Mesothelial cell of epicardium (in vitro differentiated cells): ENCODE measurements at places on chromosomes 16 and 17.
A peak's percentile ranks its signal among the peaks of the same experiment; 100 is the strongest.

- no peak for DNase-seq
Measured at GRCh38 chr17:67116045-67116575, 71.8 kb downstream of the CACNG1 start.

DNA sequence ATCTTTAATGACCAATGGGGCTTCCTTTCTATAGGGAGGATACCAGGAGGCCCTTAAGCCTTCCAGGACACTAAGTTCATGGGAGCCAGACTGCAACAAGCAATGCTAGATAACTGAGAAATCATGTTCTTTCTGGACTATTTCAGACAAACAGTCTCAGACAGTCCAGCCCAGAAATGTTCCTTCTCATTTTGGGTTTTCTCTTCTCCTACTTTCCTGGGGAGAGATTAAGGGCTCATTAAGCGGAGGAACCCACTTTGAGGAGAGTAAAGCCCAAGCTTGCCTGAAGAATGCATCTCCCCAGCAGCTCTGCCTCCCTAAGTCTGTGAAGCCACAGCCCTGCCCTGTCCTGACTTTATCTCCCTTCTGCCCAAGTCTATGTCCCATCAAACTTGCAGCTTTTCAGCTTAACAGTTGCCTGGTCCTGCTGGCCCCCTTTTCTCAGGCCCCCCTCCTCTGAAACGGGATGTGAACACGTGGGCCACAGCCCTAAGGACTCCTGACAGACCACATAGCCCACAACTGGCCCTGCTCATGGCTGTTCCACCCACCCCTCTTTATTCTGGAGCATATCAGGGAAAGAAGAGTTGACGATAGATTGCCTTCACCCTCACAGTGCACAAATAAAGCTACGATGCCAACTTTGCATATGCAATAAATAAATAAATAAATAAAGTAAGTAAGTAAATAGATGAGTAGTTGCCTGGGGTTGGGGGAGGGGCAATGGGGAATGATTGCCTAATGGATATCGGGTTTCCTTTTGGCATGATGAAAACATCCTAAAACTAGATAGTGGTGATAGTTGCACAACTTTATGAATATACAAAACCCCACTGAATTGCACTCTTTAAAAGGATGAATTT is 111.0 kb downstream of the N4BP1 start:
- DNase-seq = no peak

DNA sequence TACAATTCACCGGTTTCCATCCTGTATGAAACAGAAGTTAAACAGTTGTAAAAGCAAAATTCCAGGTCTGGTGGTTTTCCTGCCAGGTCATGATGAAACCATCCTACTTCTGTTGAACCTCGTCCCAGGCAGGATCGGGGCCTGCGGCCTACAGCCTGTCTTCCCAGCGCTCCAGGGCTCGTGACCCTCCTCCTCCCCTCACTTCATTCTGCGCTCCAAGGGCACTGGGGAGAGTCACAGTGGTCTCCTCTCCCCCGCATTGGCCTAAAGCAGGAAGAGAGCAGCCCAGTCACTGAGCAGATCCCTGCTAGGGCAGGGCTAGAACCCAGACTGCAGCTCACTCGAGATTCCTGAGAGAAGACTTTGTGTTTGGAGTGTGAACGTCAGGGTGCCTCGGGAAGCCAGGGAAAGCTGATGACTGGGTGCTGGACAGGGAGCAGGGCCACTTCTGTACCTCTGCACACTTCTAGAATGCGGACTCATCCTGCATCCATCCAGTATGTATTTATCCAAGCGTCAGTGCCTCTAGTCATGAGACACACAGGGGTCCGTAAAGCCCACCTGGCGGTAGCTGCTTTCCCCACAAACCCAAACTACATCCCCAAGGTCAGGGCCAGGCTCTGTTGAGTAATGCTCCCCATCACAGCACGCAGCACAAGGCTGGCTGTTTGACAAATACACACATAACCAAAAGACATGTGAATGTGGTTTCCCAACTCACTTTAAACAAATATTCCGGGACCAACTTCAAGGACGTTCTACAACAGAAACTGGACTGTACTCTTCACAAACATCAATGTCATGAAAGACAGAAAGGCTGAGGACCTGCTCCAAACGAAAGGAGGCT is 1.7 kb upstream of the ITGAE start:
- no peak for DNase-seq

GRCh38 chr16:51313198-51313597 is 162.1 kb upstream of the SALL1 start:
- DNase-seq = no peak

GRCh38 chr17:74605361-74605760 is 13.3 kb upstream of the CD300LD start:
- DNase-seq = no peak

DNA sequence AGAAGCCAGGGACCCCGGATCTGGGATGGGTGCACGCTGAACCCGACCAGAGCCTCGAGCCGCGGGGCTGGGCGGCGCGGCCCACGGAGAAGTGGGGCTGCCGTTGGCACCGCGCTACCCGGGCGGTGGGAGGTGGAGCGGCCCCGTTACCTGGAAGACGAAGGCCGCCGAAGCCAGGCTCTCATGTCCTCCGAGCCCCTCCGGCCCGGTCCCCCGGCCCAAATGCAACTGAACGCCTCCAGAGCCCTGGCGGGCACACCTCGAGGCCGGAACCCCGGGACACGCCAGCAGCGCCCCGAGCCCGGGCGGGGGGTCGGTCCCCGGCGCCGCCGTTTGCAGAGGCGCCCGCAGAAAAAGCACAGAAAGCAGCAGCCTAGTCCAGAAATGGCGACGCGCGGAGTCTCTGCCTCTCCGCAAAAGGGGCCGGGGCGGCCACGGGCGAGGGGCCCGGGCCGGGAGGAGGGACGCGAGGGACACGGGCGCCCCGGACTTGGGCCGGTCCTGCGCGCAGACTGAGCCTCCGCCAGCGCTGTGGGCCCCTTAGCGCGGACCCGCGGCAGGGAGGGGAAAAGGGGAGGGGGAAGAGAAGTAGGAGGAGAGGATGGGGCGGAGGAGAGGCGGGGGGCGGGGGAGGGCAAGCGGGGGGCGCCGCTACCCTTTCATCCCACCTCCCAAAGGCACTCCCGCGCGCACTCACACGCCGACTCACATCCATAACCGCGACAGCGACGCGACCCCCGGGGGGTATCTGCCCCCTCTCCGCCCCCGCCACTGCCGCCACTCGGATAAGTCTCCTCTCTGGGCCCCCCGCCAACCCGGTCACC is 1.4 kb downstream of the AXIN2 start:
- peak; percentile 58 for DNase-seq

- no peak for DNase-seq
Measured at GRCh38 chr17:49404361-49404760, 10.3 kb downstream of the PHB1 start.

DNA sequence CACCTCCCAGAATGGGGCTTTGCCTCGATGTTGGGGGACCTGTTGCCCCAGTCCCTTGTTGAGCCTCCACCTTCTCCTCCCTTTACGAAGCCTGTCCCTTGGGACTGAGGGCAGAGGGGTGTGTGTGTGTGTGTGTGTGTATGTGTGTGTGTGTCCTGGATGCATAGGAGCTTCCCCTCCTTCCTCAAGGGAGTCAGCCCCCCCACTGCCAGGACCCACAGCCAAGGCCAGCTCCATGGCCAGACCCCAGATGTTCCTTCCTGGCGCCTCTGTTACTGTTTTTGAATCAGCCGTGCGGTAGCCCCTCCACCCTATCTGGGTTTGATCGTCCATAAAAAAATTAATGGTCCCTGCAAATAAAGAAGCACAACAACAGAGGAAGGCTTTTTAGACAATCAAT is 17.7 kb upstream of the DOK4 start:
- DNase-seq = no peak

DNA sequence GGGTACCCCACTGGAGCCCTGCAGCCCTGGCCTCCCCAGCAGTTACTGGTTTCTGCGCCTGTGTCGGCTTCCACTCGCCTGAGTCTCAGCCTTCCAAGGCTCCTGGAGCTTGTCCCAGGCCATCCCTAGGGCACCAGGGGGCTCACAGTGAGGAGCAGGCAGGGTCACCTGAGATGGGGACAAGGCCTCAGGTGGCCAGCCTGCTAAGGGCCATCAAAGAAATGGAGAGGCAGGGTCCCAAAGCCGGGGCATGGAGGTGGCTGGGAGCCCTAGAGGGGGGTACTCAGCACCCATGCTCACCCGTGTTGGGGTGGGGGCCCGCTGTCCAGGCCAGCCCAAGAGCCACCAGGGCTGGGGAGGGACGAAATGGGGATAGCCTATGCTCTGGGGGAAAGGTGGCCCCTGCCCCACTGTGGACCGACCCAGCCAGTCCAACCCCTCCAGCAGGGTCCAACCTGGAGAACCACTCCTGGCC is 1.3 kb downstream of the FASN start:
- DNase-seq = no peak

DNA sequence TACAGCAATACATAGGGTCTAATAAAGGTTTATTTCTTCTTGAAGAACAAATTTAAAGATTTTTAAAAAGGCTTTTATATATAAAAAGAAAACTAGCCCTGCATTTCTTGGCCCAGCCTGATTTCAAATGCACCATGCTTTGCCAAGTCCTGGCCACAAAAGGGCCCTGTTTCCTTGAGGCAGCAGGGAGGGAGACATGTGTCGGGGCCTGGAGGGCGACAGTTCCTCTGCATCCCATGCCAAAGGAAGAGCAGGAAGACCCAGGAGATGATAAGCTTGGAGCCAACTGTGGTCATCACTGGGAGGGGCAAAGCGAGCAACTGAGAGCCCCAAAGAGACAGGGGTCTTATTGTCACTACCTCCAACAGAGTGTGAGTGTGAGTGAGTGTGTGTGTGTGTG is 571.5 kb upstream of the PSMD7 start:
- no peak for DNase-seq

DNA sequence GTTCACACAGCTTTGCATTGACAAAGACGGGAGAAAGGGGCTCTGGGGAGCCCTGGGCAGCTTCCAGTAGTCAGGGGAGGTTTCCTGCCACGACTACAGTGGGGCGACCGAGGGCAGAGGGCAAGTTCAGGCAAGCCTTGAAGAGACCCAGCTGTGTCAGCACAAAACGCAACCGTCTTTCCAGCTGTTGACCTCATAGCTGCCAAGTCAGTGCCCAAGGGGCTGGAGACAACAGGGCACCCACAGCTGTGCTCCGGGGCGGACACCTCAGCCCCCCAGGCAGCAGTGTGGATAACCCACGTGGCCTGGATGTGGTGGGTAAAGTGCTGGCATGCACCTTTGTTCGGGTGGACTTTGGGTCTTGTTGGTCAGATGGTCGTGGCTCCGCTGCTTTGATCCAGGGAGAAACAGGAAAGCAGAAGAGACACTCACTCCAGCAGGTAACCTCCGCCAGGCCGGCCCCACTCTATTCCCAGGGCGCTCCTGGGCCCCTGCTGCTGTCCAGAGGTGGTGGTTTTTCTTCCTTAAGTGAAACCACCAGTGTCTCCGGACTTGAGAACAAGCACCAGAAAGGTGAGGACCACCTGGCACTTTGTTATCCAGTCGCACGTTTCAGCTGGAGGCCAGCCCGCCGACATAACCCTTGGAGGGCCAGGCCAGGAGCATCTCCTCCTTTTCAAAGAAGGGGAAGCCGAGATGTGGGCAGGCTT is 17.6 kb upstream of the CBX2 start:
- DNase-seq = no peak

GRCh38 chr16:30187971-30188561 is 4.7 kb downstream of the CORO1A start:
- DNase-seq = no peak

DNA sequence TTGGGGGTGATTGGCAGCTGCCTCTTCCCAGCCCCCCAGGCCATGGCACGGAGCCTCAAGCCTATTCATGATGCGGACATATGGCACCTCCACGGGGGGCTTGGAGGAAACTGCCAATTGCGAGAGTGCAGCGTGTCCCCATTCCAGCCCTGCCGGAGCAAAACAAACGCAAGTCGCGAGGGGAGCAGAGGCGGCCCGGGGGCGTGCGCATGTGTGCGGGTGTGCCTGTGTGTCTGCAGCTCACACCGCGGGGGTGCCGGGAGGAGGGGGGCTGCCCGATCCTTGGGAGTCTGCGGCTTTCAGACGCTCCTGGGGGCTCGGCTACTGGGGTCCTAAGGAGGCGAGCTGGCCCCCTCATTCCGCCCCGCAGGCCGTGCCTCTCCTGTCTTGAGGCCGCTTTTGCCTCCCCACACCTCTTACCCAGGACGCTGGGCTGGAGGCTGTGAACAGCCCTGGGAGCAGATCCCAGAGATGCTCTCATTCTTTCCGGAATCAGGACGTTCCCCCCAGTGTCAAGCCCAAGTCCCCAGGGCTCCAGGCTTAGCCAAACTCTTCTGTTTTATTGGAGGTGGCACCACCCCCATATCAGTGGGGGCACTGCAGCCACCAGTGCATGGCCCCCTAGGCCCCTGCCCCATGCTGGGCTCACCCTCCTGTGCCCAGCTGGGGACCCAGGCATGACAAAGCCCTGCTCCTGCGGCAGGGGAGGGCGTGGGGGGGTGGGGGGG is 29.1 kb downstream of the ENDOV start:
- DNase-seq = no peak

DNA sequence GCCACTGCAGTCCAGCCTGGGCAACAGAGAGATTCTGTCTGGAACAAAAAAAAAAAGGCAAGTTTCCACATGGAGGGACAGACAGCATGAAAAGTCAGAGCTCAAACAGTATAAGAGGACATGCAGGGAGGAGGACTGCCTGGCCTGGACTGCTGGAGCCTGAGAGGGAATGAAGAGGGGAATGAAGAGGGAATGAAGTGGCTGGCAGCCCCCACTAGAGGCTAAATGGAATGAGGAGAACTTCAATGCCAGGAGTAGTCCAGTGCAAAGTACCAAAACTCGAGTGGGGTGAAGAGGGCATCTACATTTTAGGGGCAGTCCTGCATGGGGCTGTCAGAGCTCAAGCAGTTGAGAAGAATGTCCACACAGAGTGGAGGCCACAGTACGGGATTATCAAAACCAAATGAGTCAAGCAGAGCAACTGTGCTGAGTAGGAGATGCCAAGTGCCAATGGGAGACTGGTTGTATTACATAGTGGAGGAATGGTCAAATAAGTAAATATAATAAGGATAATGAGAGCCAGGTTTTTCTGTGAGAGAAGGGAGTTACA is 22.9 kb downstream of the IKZF3 start:
- DNase-seq = no peak

DNA sequence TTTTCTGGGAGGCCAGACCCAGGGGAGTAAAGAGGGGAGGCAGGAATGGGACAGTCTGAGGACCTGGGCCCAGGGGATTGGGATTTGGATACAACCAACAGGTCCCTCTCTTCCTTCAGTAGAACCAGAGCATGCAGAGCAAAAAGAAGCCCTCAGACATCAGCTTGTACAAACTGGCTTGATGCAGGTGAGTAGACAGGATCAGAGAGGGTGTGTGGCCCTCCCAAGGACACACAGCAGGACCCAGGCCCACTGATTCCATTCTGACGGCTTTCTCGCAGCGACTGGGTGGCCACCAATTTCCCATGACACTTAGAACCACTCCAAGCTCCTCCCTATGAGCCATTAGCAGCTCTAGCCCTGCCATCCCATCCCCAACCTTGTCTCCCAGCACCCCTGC is 63.6 kb downstream of the ABCC6 start:
- DNase-seq = no peak

GRCh38 chr17:53101706-53102105 is 721.0 kb upstream of the KIF2B start:
- no peak for DNase-seq

GRCh38 chr17:32104158-32104557 is 38.1 kb upstream of the RHOT1 start:
- no peak for DNase-seq

GRCh38 chr17:49633762-49634484 is 44.0 kb downstream of the SPOP start:
- no peak for DNase-seq
